ENCODE measurements at places on chromosomes 4 and X. TPM values are rescaled to one million over a fixed set of nuclear protein-coding genes. Genes with fewer than 3 reads are reported as not detected.
A peak's percentile ranks its signal among the peaks of the same experiment; 100 is the strongest.

Gene KLHL15
- 6.8 TPM for total RNA-seq

DNA sequence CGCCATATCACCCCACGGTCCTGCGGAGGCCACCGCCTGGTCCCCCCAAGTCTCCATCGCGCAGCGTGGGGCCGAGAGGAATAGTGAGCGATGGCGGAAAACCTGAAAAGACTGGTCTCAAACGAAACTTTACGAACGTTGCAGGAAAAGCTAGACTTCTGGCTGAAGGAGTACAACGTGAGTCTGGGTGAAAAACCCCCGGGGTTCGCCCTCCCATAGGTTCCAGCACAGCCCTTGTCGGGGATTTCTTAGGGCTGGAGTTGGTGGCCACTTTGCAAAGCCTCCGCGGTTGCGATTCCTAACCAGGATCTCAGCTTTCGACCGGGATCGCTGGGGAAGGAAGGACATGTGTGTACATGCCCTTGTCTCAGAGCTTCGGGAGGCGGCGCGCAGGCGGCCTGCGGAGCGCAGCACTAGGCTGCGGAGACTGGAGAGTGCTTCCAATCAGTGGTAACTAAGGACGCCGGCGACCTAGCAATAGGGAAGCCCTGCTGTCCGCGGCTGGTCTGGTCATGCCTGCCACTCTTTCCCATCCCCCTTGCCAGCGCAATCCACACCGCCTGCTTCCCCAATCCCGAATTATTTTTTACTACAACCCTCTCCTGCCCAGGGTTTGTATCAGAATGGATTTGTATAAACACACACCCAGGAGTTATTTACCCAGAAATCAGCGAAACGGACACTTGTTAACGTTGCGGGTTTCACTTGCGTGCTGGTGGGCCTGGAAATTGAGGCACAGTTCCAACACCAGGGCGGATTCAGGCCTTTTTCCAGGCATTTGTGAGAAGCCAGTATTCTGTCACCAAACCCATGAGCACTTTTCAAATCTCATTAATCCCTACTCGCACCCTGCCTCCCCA, 741 bp downstream of the SPATA18 start:
- DNase-seq: peak; percentile 92

- no peak for DNase-seq
Observed at GRCh38 chrX:125198546-125198945, 121.1 kb upstream of the TEX13C start.

GRCh38 chr4:15002659-15003400, 549 bp downstream of the CPEB2 start:
- DNase-seq: peak; percentile 82

DNA sequence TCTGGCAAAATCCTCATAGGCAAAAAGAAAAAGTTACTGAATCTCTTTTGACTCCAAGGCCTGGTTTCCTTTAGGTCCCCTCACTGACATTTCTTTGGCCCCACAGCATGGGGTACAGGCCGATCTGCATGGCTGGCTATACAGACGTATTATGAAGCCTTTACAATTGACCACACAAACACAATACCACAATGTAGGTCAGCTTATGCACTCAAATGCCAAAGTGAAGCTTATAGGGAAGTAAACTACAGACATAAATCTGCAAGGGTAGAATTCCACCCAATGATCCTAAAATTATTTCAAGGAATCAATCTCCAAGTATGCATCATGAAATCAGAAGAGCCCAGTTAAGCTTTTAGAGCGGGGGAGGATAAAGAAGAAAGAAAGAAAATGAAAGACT, 20.7 kb downstream of the STX18 start:
- no peak for DNase-seq

- no peak for DNase-seq
Observed at GRCh38 chrX:17525266-17525665, 150.3 kb downstream of the NHS start.

All from fibroblast of villous mesenchyme (primary cell).